Mesendoderm (in vitro differentiated cells): ENCODE measurements at places on chromosomes 1 and 21.

DNA sequence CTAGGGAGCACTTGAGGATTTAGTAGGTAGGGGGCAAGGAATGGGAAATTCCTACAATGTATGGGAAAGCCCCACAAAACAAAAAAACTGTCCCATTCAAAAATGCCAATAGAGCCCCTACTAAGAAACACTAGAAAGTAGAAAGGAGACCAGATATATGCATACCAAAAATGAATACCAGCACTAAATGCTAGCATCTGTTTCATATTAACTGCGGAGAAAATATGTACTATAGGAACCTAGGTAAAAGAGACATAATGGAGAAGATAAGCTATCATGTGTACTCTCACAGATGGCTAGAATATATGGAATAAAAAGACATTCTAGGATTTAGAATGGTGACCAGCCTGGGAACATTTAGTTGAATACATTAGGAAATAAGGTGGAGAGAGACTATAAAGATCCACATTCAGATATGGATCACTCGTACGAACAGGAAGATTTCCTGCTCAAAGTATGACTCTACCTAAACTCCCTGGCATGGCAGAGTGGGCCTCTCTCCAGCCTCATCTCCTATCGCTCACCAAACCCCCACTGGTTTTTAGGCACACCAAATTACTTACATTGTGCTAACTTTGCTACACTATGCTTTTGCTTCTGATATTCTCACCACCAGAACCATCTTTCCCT lies 18.3 kb downstream of the ZNHIT6 start:
- DNase-seq: no peak

DNA sequence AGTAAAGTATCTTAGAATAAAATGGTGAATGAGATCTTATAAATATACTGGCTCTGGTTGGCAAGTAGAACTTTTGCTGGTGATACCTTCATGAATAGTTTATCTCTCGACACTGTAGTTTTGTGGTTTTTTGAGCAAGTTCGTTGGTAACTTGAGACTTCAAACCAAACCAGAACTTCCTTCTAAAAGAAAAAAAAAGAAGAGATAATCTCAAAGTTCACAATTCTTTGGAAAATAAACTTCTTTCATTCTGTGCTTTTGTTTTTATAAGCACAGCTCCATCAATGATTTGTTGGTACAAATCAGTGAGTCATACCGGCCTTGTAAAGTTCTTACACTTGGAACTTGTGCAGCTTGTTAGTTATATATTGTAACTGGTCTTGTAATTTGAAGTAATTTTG lies 2.3 kb downstream of the HIPK1 start:
- no peak for DNase-seq

DNA sequence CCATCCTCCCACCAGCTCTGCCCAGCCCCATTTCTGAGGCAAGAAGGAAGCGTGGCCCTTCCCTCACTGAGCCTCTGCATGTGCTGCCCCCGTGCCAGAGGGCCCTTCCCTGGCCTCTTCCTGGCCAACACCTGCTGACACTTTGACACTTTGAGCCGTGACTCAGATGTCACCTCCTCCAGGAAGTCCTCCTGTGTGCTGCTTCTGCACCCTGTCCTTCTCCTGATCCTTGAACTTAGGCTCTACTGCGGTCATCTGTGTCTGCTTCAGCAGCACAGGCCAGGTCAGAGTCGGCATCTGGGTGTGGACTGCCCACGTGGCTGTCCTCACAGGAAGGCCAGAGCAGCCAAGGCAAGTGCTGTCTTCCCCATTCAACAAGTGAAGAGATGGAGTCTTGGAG lies 19.6 kb upstream of the EPHA8 start:
- DNase-seq: no peak

GRCh38 chr1:222754366-222755139 lies 17.6 kb downstream of the FAM177B start:
- no peak for DNase-seq

DNA sequence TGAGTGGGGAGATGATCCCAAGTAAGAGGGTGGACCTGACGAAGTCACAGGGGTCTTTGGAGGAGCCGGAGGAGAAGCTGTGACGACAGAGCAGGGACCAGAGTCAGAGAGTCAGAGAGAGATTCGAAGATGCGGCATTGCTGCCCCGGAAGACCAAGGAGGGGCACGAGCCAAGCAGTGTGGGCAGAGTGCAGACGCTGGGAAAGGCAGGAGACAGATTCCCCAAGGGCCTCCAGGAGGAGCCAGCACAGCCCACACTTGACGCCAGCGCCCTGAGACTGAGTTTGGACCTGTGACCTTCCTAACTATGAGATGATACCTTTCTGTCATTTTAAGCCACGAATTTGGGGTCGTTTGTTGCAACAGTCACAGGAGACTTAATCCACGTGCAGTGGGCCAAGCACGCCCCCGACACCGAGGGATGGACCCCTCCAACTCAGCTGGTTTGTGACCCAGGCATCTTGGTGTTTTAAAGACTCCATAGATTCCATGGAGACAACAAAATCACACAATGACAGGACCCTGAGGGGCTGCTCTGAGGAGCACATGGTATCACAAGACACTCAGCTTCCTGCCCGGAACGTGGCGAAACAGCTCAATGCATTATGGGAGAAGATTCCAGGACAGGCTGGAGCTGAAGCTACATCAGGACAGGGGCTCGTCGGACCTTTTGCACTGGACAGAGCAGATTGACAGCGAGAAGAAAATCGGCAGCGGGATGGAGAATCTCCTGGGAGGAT lies 11.0 kb upstream of the TFF1 start:
- DNase-seq: no peak

GRCh38 chr1:219433001-219433400 lies 179.9 kb downstream of the ZC3H11B start:
- no peak for DNase-seq

DNA sequence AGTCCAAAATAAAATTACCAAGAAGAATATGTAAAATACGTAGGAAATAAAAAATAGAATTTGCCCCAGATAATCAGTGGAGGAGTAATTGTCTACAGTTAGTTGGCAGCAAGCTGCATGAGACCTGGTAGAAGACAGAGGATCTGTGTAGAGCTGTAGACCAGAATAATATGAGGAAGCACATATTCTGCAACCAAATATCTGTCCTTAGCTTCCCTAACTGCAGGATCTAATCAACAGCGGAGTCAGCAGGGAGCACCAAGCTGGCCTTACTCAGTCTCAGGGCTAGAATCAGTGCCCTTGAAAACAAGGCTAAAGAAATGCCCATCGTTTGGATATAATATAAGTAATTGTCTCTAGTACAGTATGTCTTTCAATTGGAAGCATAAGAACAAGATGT lies 6.1 kb upstream of the GCSAML start:
- no peak for DNase-seq

GRCh38 chr1:232033285-232033684 lies 406.7 kb downstream of the DISC1 start:
- peak; percentile 68 for DNase-seq

GRCh38 chr1:23062271-23062670 lies 43.0 kb downstream of the KDM1A start:
- DNase-seq: no peak

DNA sequence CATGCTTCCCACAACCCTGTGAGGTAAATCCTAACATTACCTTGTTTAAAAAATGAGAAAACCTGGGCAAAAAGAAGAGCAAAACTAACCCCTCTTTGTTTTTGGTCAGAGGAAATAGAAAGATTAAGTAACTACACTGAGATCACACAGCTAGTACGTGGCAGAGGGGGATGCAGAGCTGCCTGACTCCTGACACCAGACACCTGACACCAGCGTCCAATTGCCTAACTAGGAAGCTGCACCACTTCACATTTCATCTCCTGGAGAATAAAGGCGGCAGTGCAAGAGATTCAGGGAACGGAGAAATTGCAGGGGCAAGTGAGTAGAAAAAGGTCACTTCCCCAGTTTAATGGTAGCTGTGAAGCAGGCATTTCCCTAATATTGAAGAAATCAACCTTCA lies 229.3 kb upstream of the PTBP2 start:
- DNase-seq: no peak

DNA sequence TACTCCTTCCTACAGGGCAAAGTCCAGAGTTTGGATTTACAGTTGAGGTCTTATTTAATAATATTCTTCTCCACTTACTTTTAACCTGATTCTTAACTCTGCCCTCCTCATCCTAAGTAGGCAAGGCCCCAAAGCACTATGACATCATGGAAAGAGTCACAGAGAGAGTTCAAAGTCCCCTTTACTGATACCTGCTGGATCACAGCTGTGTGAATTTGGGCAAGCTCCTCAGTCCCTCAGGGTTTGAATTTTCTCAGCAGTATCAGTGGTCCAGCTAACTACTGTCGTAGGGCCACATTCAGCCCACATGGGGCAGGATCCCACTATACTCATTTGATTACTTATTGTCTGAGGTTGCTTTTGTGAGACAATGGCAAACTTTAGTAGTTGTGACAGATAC lies 16.0 kb downstream of the TYW3 start:
- no peak for DNase-seq

DNA sequence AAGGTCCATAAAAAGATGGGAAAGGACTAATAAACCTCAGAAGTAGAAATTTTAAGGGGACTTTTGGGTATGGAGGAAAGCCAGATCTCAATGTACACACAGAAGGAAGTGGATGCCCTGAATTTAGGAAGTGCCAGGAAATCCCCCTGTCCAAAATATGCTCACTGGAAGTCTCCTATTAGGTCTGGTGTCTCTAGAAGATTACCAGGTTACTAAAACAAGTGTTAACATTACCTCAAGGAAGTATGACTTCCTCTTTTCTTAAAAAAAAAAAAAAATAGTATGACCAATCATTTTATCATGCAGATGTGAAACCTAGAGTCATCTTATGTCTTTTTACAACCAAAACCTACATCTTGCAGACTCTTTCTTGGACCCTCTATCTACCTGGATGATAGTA lies 30.7 kb downstream of the CD58 start:
- no peak for DNase-seq

DNA sequence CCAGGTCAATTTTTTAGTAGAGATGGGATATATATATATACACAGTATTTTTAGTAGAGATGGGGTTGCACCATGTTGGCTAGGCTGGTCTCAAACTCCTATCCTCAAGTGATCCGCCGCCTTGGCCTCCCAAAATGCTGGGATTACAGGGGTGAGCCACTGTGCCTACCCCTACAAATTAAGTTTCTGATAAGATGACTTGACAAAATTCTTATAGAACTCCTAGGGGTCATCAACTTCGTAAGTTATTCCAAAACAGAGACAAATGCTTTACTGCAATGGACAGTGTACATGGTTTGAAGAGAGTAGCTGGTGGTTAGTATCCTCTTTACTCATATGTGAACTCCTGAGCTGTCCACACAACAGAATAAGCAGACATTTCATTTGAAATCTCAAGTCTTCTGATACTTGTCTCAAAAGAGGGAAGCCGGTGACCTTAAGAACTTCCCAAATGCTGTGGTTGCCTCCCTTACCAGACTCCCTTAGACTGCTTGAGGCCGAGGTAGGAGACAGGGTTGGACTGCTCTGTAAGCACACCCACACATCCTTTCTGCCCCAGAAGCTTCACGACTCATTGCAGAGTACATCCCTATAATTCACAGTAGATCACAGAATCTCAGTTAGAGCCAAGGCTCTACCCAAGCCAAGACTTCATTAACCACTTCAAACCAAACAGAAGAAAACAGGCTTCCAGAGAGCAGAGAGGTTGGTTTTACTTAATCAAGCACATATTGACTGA lies 244.1 kb upstream of the IRF2BP2 start:
- DNase-seq: no peak

GRCh38 chr1:154807048-154807591 lies 63.0 kb downstream of the KCNN3 start:
- no peak for DNase-seq

DNA sequence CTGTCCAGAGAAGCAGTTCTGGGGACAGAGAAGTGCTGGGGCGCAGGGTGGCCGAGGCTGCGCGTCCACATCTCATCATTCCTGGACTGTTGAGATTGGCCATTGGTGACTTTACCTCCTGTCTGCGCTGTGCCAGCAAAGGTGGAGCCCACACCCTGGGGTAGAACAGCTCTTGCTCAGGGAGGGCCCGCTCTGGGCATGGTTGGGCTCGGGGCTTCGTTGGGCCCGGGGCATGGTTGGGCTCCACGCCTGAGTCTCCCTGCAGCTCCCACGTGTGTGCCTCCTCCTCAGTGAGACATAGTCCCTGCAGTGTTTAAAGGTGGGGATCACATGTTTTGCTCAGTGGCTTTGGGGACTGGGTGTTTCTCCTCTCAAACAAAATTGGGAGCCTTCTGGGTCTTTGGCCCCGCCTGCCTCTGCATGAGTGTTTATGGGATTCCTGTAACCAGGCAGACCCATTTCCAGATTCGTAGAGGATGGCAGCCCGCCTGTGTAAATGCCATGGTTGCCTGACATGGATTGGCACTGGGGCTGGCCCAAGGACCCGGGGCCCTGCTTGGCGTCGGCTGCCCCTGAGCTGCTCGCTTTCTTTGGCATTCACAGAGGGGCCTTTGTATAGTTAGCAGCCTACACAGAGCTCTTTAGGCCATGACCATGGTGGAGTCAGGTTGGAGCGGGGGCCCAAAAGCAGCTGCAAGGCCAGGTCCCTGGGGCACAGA lies 104.6 kb downstream of the TLR5 start:
- peak; percentile 26 for DNase-seq

GRCh38 chr21:43345746-43346409 lies 81.1 kb downstream of the SIK1 start:
- no peak for DNase-seq

GRCh38 chr1:23019094-23019862 lies at the start of gene KDM1A:
Gene KDM1A, plus strand, starts transcription at chr1:23019468. Its CDS starts 129 bp downstream, at chr1:23019597.
- peak; percentile 98 for DNase-seq

- DNase-seq: peak; percentile 67
Observed at GRCh38 chr1:27418326-27419185, 26.1 kb downstream of the GPR3 start.

GRCh38 chr21:20720623-20721022 lies 277.6 kb upstream of the NCAM2 start:
- no peak for DNase-seq

DNA sequence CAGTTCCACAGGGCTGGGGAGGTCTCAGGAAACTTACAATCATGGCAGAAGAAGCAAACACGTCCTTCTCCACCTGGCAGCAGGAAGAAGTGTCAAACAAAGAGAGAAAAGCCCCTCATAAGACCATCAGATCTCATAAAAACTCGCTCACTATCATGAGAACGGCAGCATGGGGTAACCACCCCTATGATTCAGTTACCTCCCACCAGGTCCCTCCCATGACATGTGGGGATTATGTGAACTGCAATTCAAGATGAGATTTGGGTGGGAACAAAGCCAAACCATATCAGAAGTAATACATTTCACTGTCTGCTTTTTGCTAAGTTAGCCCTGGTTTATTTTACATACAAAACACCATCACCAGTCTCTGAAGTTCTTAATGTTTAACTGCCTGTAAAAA lies 68.5 kb downstream of the RBM11 start:
- no peak for DNase-seq

GRCh38 chr1:226672339-226672762 lies 66.7 kb downstream of the ITPKB start:
- no peak for DNase-seq

- no peak for DNase-seq
Observed at GRCh38 chr1:157262422-157262821, 124.2 kb upstream of the ETV3 start.
